ENCODE measurements at places on chromosomes 2 and 18. TPM values are rescaled to one million over a fixed set of nuclear protein-coding genes. Genes with fewer than 3 reads are reported as not detected.

DNA sequence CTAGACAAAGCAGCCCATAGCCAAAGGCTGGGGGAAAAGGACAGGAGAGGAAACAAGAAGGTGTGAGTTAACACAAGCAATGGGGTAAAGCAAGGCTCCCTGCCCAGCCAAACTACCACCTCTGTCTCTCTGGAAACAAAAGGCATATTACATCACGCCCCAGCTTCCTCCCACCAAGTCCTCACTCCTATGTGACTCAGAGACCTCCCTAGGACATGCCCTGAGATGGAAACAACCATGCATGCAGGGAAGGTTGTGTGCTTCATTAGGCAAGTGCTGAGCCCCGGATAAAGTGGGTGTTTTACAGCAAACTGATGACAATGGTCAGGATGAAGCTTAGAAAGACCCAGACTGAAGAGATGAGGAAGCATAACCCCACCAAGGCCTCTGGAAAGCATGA is 9.0 kb upstream of the ATRAID start:
- no peak for DNase-seq

GRCh38 chr2:1995584-1995983 is 251.3 kb upstream of the PXDN start:
- DNase-seq = no peak

DNA sequence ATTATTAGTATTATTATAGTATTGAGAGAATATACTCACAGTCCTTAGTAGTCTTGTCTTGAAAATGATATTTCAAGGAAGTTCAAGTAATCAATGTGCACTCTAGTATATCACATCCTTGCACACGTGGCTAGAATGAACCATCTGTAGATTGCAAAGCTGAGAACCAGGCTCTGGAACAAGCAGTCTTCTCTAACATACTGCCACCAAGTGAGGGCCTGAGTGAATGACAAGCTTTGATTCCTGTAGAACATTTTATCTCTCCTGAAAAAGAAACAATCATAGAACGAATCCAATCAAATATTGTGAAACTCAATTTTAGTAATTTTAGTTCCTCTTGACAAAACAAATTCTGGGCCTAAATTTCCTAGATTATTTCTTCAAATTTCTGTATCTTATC is 55.3 kb upstream of the SULT1C3 start:
- peak; percentile 17 for DNase-seq

Gene TEX44
- total RNA-seq = not detected

DNA sequence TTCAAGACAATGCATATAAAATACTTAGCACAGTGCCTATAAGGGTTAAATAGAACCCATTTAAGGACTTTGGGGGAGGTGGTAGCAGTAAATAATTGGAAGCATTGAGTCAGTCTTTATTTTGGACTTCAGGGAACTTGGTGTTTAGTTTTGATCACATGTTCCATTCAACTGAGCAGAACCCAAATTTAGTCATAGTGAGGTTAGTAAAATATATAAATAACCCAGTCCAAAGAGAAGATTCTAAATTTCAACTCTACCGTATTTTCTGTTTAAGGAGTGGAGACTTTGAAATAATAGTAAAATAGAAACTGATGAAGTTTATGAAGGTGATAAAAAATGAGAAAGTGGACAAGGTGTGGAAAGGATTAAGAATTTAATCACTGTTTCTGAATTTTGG is 19.7 kb downstream of the TWSG1 start:
- DNase-seq = no peak

Gene UPP2
- not detected for total RNA-seq

Gene RNF144A
- 81.3 TPM for total RNA-seq

GRCh38 chr18:36460854-36461253 is 163.3 kb downstream of the FHOD3 start:
- DNase-seq = no peak

DNA sequence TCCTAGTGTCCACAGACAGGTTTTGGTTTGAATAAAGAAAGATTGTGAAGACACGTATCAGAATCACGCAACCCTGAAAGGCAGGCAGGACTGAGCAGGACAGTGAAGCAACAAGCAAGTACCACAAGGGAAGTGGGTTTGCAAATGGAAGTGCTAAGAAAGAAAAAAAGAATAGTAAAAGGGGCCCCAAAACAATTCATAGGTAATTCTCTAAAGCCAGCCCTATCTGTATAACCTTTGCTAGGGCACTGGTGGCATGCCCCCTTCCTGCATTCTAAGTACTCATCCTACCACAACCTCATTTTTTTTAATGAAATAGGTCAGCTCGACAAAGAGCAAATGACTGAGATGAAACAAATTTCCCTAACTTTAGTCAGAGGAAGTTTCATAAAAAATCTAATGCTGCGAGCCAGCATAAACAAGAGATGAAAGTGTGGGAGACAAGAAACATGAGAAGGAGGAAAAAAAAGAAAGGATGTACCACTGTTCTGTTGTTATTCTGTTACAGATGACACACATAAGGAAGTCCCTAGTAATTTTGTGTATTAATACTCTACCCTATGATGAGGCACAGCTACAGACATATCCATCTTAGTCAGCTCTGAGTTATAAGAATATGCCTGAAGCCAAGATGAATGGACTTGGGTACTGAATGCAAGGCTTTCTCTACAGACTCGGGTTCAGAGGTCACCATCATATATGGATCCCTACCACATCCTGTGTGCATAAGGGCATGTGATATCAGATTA is 32.2 kb downstream of the IKZF2 start:
- DNase-seq = no peak

DNA sequence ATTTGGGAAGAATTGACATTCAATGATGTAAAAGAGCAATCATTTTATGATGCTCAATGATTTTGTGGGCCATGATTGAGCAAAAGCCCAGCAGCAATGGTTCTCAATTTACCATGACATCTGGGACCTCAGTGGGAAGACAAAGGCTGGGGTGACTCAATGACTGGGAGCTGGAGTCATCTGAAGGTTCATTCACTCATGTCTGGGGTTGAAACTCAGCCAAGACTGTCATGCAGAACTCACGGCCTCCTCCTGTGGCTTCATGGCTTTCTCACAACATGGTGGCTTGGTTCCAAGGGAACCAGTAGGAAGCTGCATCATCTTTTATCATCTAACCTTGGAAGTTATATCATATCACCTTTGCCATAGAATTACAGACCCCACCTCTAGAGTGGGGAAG is 45.1 kb upstream of the CD226 start:
- no peak for DNase-seq
